Fibroblast of villous mesenchyme (primary cell): ENCODE measurements at places on chromosomes 3 and 15.

GRCh38 chr15:85474700-85475316 is 94.4 kb downstream of the AKAP13 start:
- no peak for DNase-seq

GRCh38 chr3:52198643-52199608 is 966 bp downstream of the ALAS1 start:
- no peak for DNase-seq

DNA sequence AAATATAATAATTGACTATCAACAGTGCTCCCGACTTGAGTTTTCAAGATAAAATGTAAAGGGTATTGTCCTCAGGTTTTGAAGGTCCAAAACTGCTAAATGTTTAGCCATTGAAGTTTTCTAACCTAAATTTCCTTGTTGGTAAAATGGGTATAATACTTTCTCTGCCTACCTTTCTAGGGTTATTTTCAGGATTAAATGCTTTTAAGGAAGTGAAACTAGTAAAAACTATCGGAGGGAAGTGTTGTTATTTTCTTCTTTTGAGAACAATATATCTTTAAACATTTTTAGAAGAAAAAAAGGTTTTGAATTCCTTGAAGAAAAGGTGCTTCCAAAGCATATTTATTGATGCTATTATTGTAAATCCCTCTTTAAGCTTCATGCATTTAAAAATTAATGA is 67.3 kb downstream of the FILIP1L start:
- no peak for DNase-seq

GRCh38 chr3:32502118-32502945 is at the start of gene CMTM6:
Gene CMTM6 (minus strand): TSS chr3:32502852. CDS start chr3:32502745, 107 bp downstream.
- DNase-seq, result peak; percentile 86

GRCh38 chr3:17749705-17750293 is 7.4 kb upstream of the TBC1D5 start:
- DNase-seq, result no peak

GRCh38 chr3:120399372-120399771 is 50.2 kb upstream of the LRRC58 start:
- DNase-seq, result no peak

- DNase-seq, result no peak
Observed at GRCh38 chr15:68386587-68387288, 45.2 kb downstream of the ITGA11 start.

DNA sequence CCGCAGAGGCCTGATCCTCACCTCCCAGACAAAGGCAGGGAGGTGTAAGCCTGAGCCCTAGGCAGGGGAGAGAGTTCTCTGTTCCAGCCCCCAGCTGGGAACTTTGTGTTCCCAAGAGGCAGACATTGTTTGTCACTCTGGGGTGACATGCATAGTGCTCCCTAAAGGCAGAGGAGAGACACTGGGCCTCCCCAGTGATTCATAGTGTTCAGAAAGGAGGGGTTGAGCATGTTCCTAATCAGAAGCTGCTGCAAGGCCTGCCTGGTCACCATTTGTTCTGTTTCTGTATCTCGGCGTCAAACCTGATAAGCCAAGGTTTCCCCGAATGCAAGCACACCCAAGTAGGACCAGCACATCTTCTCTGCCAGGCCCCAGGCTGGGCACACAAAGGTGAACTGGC is 24.0 kb upstream of the SLC6A6 start:
- DNase-seq, result no peak

DNA sequence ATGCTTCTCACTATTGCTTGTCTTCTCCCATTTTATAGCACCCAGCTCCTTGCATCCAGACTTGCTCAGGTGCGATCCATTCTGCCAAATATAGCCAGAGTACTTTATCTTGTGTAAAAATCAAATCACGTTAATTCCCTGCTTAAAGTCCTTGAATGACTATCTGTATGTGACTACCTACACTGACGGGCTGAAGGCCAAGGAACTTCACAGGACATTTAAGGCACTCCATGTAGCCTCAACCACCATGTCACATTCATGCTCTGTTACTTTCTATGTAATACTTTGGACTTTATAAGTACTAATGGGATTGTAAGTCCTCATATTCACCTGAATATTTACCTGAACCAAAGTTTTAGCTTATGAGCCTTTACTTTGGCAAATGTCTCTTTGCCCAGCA is 489.9 kb downstream of the MECOM start:
- no peak for DNase-seq

- DNase-seq, result no peak
Observed at GRCh38 chr3:152346740-152347139, 78.0 kb downstream of the MBNL1 start.

DNA sequence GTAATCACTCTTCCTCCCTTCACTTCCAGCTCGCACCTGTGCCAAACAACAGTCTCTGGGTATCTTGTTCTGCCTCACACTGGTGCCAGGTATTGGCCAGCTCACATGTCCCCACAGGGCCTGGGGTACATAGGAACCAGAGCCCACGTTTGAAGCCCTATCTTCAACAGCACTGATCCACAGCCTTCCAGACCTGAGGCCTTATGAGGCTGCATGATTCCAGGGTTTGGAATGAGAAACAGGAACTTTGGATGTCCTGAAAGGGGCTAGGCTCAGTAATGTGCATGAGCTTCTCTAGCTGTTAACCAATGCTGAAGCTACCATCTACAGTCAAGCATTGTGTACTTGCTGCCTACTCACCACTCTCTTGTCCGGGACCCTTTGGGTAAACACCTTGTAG is 92.4 kb downstream of the GPR156 start:
- DNase-seq, result no peak

- DNase-seq, result no peak
Observed at GRCh38 chr15:98417346-98417745, 231.0 kb upstream of the IGF1R start.

DNA sequence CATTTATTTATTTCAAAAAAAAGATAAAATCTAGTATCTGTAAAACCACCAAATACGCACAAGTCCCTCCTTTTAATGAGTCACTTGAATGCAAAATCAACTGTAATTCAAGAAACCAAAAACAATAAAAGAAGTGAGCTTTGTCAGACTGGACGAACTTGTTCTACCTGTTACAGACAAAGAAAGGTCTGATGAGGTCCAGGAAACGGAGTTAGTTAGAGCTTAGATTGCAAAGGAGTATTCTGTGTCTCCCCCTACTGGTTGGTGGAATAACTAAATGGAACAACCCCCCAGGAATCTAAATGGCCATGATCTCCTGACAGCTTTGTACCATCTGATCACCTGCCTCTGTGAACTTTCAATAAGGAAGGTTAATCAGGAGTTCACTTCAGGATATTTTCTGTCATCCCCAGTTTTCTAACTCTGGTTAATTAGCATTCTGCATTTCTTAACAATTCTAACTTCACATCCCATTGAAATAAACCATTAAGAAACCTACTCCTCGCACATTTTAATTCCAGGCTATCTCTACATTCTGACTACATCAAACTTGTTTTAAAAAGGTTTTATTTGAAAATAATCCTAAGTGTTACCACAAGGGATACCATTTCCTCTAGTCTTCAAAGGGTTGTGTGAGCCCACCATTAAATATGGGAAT is 333.0 kb upstream of the SATB1 start:
- peak; percentile 1 for DNase-seq

DNA sequence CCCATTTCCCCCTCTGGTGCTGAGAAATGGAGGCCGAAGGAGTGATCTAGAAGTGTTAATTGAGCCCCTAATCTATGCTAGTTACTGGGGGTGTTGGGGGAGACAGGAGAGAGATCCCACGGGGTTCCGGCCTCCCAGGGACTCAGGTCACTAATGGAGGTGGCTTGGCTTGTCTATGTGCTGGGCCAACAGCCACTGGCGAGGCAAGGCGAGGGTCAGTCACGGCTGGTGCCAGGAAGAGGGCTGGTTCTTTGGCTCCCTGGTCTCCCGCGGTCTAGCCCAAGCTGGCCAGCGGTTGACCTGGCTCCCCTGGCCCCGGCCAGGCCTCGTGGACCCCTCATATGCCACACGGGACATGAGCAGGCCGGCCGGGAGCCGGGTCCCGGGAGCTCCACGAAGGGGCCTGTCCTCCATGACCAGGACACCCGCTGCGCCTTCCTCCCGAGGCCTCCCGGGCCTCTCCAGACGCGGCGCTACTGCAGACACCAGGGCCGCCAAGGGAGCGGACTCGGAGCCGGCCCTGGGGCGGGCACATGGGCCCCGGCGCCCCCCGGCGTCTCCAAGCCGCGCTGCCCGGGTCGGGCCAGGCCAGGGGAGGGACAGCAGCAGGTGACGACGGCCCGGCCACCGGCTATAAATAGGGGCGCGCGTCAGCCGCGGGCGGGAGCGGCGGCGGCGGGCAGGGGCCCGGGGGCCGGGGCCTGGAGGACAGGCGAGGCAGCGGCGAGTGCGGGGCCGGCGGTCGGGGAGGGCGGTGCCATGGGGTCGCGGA is at the start of gene ALPK3:
Gene ALPK3 (plus strand): TSS at position 663 of the 772 bp plus-strand sequence. CDS start 97 bp downstream, at position 760.
- DNase-seq, result no peak
